ENCODE measurements at places on chromosomes 1 and 21.

DNA sequence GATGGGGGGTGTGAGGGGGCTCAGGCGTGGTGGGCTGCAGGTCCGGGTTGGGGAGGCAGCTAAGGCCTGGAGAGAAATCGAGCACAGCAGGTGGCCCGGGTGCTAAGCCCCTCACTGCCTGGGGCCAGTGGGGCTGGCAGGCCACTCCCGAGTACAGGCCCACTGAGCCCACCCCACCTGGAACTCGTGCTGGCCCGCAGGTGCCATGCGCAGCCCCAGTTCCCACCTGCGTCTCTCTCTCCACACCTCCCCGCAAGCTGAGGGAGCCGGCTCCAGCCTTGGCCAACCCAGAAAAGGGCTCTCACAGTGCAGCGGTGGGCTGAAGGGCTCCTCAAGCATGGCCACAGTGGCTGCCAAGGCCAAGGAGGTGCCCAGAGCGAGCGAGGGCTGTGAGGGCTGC, 1047.1 kb upstream of the ADGRL4 start:
- no peak for DNase-seq

DNA sequence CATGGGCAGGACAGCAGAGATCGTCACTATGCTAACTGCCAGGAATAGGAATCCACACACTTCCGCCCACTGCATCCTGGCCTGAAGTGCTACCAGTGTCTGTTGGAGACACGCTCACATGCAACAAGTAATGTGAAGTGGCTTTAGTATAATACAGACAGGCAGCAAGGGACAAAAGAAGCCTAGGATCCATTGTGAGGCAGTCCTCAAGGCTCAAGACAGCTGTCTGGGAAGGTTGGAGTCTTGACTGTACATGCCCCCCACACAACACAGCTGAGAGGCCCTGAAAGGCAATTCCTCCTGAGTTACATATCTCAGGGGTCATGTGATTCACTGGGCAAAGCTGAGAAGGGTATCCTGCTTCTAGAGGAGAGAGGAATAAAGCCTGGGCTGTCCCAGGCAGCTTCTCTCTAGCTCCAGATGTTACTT, 39.9 kb upstream of the CD1D start:
- no peak for DNase-seq

DNA sequence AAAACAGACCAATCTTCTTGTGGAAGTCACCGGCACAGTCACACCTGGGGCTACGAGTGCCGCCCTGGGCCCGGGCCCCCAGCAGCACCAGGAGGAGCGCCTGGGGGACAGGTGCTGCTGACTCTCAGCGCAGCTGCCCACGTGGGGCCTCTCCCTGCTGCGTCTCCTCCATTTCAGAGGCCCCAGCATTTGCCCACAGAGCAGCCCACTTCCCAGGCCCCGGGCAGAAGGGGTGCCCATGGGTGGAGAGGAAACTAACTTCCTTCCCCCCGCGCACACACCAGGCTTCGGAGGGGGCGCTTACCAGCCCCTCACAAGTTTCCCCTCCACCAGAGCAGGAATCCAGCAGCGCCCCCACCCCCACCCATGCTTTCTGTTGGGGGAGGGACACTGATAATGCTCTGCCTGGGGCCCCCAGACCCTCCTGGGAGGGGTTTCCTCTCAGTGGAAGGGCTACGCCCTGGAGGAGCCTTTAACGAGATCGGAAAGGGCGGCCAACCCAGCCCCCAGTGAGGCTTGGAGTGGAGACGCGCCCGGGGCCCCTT, 440 bp downstream of the TNFRSF25 start:
- peak; percentile 43 for DNase-seq

GRCh38 chr1:36475910-36476604, 6.7 kb downstream of the CSF3R start:
- no peak for DNase-seq

- no peak for DNase-seq
Observed at GRCh38 chr1:11874258-11874562, 15.5 kb upstream of the NPPB start.

DNA sequence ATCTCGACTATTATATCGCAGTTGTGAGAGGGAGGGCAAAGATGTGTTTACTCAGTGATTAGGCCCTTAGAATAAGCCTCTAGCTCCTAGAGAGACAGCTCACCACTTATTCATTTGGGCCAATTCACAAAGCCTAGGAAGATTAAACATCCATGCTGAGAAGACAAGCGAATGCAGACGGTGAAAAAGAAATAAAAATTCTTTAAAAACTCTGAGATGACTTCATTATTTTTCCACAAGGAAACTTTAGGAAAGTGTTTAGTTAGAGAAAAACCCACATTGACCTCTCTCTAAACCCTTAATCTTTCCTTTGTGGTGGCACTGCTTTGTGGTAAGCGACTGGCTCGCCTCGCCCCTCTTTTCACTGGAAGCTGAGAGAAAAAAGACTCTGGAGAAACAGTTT, 146.8 kb upstream of the DMRTA2 start:
- DNase-seq, result no peak

DNA sequence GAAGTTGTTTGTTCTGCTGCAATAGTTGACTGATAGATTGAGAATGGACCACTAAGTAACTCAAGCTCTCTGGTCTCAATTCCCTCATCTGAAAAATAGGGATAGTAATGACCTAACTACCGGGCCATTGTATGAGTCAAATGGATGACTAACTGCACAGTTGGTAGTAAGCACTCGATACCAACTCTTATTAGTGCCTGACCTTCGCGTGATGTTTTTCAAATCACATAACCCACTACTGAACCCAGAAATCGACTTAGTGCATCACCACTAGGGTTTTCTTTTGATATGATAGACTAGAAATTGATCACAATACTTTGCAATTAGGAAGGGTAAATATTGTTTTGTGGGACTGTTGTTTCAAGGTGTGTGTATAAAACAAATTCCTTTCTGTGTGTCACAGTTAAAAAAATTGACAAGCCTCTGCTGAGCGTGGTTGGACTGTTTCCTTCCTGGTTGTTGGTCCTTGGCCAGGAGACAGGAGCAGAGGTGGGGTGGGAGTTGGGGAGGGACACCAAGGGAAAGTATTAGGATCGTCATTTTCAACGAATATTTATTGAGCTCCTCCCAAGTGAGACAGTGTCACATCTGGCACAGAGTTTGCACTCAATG, 54.0 kb upstream of the LRP8 start:
- no peak for DNase-seq

DNA sequence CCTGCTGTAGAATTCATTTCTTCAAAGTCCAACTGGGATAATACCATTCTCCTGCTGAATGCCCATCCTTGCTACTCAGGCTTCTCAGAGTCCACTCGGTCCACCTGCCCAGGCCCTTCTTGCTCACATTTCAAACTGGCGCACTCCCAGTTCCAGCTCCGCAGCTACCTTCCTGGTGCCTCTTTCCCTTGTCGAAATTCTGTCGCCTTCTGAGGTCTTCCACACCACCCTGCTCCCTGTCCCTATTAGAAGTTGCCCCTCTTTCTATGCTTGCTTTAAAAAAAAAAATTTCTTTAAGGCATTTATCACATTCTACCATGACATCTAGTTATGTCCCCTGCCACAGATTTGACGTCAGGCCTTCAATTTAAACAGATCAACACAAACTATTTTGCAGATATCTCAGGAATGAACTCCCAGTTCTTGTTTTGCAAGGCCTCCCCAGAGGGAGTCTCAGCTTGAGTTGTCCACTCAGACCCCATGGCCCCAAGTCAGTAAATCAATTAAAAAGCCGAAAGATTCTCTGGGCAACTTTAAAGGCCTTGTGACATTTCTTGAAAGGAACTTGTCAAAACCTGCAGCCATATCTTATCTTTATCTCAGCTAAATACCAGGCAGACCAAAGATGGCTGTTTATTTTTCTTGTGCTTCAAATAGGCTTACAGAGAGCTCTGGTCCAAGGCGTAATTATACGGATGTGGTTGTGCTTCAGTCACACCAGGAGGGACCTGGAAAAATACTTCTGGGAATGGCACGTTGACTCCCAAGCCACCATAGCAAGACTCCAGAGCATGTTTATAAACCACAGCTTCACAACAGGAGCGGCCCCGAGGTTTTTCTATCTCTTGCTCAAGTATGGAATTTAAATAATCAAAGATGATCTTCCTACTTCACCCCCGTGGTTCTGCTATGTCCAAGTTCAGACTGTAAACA, 2.2 kb downstream of the FAM89A start:
- DNase-seq, result no peak

DNA sequence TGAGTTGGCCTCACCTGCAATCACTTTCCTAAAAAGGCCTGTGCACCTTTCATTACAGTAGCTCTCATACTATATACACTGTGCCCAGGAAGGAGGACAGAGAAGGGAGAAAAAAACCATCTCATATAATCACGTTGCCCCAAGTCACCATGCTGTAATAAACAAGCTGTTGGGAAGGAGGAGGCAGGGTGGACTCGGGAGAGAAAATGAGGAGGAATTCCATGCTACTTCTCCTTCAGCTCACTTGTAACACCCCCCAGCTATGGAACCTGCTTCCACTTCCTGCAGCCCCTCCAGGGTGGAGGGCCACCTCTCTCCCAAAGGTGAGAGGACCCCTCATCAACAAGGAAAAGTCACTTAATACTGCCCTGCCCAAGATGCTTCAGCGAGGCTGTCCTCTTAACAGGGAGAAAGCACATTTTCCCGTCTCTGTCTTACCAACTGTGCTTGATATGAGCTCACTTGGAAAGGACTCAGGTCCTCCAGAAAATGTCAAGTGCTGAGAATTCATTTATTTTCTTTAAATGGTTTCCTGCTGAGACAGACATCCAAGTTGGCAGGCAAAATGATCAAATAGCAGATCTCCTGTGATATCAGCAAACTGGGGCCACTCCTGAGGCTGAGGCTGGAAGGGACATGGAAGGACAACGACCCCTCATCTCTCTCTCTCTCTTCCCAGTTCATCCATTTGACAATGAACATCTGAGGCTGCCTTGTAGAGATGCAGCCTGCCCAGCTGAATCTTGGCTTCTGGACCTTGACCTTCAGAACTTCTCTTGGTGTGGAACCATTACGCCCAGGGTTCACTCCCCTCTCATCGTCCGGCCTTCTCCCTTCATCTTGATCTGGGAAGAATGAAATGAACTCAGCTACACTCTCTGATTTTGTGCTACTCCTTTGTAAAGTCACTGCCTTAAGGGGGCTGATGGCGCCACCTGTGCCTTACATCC, 54.0 kb downstream of the CAPN9 start:
- DNase-seq, result no peak

All from CD4-positive, alpha-beta T cell treated with Interleukin-4 for 4 hours (primary cell).